ENCODE measurements at places on chromosomes 11 and 22.
A peak's percentile ranks its signal among the peaks of the same experiment; 100 is the strongest.

GRCh38 chr11:64138398-64138797 lies 27.5 kb downstream of the MACROD1 start:
- DNase-seq, result no peak

DNA sequence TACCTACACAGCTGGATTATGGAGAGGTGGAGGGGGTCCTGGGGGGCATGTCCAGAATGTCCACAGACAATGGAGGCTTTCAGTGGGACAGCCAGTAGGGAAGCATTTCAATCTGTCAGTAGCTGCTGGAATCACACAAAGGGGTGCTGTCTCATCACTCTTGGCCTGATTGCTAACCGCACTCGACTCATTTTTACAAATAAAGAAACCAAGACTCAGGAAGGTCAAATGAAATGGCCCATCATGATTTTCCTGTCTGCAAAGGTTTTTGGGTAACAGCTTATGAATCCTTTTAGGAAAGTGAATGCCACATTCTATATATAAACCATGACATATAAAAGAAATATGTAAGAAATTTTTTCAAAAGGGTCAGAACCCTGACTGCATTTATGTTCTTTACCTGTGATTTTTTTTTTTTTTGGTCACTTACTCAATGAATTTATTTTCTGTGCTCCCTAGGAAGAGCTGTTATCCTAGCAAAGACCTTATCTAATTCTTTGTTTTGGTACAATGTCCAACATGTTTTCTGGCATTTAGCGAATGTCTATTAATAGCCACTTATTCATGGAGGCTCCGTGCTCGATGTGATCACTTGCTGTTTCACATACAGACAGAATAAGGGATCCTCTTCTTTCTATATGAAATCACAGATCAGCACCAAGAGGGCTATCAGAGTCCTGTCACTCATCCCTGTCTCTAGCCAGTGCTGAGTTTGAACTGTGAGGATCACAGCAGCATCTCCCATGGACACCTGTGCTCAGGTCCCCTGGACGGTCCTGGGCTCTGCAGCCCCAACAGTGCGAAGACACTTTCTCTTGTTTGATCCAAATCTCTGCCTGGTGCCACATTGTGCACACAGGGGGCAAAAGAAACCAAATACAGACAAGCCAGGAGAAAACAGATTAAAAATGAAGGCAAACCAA lies 979.7 kb downstream of the NTM start:
- DNase-seq, result no peak

- DNase-seq, result no peak
These were observed at the start of gene BDNF for GRCh38 chr11:27700351-27701301. BDNF (minus strand) TSS chr11:27700455; CDS start chr11:27658564, 41,891 bp downstream.

- no peak for DNase-seq
These were observed 49.3 kb upstream of the RDX start for GRCh38 chr11:110345743-110346142.

- no peak for DNase-seq
These were observed at the start of gene OR52H1 for GRCh38 chr11:5548440-5548839. OR52H1 (minus strand) TSS chr11:5548540; CDS start chr11:5545505, 3,035 bp downstream.

DNA sequence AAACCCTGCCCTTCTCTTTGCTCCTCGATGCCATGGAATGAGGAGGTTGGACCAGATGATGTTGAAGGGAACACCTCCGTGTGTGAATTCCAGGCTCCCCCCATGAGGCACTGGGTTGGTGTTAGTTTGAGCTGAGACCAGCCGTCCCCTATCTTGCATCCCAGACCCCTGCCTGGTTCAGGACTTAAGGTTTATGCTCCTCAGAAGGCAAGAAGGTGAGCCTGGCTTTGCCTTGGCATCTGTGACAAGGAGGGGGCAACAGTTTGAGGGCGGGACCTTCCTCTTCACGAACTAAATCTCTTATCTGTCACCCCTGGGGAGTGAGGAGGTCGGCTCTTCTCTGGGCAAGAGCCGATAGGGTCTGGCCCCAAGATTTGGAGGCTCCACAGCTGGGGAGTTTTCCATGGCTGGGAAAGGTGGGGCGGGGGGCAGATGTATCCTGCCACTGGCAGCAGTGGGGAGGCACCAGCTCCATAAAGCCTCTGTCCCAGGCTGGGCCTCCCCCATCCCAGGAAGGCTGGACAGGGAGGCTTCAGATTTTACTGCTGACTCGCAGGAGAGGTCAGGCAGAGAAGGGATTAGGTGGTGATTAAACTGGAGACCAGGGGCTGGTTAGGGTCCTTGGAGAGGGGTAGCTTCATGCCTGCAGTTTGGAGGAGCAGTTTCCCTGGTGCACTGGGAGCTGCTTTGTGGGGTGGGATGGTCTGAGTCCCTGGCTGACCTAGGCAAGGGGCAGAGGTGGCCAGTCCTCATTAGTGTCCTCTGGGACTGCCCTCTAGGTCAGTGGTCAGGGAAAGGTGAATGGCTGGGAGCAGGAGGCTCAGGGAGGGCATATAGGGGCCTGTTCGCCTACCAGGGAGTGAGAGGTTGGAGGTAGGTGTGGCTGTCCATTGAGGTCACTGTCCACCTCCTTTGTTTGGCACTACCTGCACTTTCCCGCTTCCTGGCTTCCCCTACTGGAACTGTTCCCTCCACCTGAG lies 1.1 kb downstream of the SEC14L2 start:
- DNase-seq, result no peak

GRCh38 chr11:134522782-134523570 lies 110.9 kb upstream of the B3GAT1 start:
- no peak for DNase-seq

- DNase-seq, result no peak
These were observed 14.1 kb downstream of the TNKS1BP1 start for GRCh38 chr11:57310630-57311086.

GRCh38 chr11:36282926-36283325 lies 6.3 kb downstream of the COMMD9 start:
- no peak for DNase-seq

DNA sequence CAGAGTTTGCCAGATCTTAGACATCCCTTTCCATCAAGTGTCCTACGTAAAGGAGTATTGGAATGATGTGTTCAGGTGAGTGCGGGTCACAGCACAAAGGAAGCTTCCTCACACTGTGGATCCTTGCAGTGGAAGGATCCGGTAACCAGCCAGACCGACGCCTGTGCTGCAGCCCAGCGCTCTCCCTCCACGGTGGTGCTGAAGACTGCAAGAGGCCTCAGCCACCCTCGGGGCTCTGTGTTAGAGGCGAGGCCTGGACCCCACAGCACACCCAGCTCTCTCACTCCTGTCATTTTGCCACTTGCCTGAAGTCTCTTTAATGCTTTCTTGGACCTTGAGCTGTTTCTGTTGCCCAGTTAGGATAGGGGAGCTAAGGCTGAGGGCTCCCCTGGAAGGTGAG lies 2.4 kb downstream of the TRMU start:
- DNase-seq, result no peak

DNA sequence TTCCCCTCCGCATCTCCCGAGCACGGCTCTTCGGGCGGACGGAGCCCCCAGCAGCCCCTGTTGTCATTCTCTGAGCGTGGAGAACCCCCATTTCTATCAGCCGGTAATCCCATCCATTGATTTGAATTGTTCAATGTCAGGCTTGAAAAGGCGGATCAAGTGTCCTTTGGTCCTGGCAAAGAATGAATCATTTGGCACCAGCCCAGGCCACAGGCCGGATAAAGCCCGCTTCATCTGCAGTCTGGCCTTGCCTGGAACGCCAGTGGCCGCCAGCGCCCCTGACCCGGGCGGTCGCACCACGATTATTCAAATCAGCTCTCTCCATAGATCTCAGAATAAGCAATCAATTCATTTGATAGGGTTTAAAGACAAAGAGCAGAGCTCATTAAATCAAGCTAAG lies 188.9 kb downstream of the BRD1 start:
- DNase-seq, result no peak

- DNase-seq, result no peak
These were observed 31.6 kb upstream of the ME3 start for GRCh38 chr11:86703987-86704386.

DNA sequence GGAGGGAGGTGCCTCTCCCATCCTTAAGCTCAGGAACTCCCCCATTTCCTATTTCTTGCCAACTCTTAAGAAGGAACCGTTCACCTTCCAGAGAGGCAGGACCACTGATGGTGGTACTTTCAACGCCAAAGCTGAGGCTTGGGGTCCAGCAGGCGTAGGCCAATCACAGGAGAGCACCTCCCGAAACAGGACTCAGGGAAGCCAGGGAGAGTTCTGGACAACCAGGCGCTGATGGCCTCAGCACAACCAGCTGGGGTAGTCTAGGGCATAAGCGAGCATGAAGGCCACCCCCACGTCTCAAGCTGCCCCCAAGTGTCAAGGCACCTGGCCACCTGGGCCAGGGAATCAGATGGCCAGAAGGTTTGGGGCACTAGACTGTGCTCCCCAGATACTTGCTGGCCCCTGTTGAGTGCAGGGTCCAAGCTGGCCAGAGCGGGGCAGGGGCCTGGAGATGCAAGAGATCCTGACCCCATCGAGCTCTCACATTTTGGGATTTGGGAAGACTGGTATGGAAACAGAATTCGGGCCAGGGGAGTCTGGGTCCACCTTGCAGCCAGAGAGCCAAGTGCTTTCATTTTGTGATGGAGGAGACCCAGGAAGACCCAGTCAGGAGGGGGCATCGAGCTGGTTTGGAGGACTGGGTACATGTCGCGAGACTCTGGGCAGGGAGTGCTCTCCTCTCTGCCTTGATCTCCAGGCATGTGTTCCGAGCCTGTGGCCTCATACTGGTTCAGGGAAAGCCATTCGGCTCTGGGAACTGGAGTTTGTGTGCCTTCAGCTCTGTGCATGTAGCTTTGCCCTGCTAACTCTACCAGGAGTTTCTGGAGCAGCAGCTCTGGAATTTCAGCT lies 926 bp downstream of the CD6 start:
- DNase-seq, result no peak

- DNase-seq, result peak; percentile 71
These were observed 38.7 kb upstream of the RCN1 start for GRCh38 chr11:32052215-32052614.
